ENCODE measurements at places on chromosomes 5 and 9. TPM values are rescaled to one million over a fixed set of nuclear protein-coding genes. Genes with fewer than 3 reads are reported as not detected.
A peak's percentile ranks its signal among the peaks of the same experiment; 100 is the strongest.

DNA sequence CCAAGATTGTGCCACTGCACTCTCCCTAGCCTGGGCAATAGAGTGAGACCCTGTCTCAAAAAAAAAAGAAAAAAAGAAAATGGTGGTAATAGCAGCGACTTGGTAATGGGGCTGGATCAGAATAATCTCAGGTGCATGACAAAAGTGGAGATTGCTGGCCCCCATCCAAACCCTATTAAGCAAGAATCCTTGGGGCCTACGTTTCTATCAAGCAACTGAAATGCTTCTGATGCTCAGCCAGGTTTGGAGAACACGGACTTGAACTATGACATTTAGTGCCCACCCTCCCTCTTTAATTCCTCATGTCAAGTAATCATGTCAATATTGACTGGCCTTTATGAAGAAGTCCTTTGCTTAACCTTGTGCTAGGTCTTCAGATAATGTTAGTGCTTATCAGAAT, 6.6 kb downstream of the C5orf52 start:
- DNase-seq = no peak

DNA sequence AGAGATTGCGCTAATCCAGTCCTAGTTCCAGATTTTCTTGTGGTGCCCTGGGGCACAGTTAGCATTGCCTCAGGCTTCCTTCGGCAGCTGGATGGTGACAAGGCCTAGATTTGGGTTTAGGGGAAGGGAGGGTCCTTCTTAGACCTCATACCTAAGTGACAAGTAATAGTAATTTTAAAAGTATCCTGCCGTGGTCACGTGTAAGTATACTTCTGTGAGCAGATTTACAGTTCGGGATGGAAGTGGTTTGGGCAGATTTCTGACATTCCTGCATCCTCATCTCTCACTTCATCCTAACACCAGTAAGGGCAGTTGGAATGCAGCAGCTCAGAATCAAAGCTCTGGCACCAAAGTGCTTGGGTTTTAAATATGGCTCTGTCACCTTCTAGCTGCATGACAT, 71.6 kb downstream of the LRRC70 start:
- no peak for DNase-seq

- peak; percentile 57 for DNase-seq
These were observed 170.3 kb downstream of the TMC1 start for GRCh38 chr9:72691671-72692070.

GRCh38 chr5:15533129-15533893, 33.3 kb downstream of the FBXL7 start:
- no peak for DNase-seq

DNA sequence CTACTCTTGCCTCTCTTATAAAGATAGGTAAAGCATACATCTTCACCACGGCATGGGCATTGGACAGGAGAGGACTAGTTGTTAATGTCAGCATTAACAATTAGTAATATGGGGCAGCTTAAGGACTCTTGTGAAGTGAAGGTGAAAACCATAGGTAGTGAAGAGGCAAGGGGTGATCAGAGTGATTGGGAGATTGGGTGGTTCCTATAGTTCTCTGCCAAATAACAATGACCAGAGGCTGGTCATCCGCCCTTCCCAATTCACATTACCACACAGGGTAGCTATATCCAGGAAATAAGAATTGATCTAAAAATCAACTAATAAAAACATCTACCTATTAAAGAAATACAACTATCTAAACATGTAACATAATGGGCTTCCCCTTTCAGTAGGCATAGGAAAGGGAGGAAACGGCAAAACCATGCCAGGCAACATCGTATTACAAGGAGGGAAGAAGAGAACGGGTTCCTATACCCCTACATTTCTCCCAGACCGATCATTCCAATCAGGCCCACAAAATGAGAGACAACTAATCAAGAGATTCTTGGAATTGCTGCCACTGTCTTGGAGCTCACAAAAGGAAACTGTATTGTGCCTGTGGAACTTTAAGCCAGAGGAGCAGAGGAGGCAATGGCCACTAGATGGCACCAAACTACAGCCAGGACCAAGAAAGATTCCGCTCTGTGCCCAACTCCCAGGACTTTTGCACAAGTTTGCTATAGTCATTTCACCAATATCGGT, 121.6 kb downstream of the FBXL17 start:
- peak; percentile 80 for DNase-seq

RMI1 gene
- 5.2 TPM for total RNA-seq

DNA sequence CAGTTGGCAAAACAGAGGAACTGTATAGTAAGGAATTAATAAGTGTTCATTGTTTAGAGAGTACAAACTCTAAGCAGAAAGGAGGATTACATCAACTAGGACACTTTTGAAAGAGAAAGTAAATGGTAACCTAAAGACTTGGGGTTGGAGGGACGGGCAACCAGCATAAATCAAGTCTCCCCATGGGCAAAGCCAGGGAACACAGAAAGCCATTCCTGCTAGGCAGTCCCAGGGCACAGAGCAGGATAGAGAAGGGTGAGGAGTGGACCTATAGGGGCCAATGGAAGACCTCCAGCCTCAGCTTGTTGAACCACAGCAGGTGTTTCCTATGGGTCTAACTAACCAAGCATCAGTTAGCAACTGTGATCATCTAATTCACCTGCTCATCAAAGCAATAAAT, 9.2 kb upstream of the ERAP1 start:
- no peak for DNase-seq

GRCh38 chr5:172245046-172245445, 38.5 kb downstream of the UBTD2 start:
- no peak for DNase-seq

DNA sequence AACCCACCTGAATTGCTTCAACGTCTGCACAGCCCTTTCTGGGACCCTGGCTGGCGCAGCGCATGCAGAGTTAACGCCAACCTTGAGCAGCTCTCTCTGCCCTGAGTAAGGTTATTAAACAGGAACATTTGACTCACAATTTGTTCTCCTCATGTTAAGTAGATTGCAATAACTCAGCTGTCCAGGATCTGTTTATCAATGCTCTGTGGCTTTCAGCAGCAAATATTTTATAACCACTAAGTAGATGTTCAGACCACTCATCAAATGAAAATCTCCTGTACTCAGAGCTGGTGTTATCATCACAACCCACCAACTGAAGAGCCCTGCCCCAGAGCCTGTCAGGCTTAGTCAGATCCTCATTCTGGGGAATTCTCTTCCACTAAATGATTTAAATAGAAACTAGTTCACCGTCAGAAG, 403.0 kb downstream of the ZNF608 start:
- peak; percentile 96 for DNase-seq

GRCh38 chr9:18786196-18786595, 246.8 kb downstream of the SAXO1 start:
- DNase-seq = no peak

TPPP gene
- 0.17 TPM for total RNA-seq

DNA sequence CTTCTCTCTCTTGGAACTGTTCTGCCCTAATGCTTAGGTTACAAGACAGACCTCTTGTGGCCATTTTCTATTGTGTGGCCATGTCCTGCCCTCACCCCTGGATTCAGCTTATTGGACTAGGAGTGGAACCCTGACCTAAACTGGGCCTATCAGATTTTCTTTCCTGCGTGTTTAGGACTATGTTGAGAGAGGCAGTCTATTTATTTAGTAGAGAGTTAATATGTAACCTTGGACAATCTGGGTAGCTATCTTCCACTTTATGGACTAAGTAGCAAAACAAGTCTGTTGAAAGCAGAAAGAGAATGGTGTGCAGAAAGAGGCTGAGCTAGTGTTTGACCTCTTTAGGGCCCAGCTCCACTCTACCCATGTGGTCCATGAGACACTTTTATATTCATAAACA, 82.6 kb upstream of the SMIM32 start:
- DNase-seq = peak; percentile 57

SAXO1 gene
- under 0.01 TPM for total RNA-seq

AIF1L gene
- total RNA-seq = 450 TPM

- no peak for DNase-seq
These were observed 3.9 kb downstream of the FAM13B start for GRCh38 chr5:138028971-138029365.

DNA sequence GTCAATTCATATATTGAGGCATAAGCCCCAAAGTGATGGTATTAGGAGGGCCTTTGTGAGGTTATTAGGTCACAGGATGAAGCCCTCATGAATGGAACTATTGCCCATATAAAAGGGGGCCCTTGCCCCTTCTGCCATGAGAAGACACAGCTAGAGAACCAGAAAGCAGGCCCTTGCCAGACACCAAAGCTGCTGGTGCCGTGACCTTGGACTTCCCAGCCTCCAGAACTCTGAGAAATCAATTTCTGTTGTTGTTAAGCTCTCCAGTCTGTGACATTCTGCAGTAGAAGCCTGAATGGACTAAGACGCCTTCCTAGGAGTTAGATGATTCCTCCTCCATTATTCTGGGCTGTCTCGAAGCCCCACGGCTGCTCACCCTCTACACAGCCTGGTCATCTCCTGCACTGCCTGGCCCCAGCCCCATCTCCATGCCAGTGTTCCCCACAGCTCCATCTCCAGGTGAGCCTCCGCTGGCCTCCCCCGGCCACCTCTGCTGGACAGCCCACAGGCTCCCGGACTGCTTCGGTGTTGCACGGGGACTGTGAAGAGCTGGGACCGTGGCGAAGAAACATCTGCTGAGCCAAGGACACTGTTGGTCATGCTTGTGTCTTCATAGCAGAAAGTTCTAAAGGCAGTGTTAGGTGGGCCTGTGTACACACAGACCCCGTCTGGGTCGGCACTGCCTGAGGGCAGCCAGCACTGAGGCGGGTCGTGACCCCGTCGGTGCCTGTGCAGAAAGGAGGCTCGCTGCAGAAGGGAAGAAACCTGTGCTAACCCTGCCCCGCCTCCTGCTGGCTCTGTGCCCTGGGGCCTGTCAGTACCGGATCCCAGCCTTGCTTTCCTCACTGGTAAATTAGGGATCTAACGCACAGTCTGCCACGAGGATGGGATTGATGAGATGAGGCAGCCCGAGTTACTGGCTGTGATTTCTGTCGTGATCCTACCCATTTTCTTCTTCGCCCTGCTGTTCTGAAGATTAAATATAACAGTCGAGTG, 55.1 kb upstream of the CNOT6 start:
- no peak for DNase-seq

- no peak for DNase-seq
These were observed 70.3 kb downstream of the PAPPA start for GRCh38 chr9:116223926-116224325.

DNA sequence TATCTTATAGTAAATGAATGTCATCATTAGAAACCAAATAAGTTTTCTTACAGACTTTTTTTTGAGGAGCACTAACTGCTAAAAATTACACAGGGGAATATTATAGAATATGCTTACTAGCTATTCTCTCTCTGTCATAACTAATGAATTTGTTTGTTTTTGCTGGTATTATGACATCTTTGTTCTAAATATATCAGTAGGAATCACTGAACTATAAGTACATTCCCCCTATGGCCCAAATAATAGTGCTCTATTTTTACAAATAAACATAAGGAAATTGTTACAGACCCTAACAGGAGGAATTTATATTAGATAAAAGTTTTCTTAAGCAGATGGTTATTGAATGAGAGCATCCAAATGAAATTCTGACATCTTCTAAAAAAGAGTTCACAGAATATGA, 83.0 kb upstream of the RIOK2 start:
- DNase-seq = no peak

DNA sequence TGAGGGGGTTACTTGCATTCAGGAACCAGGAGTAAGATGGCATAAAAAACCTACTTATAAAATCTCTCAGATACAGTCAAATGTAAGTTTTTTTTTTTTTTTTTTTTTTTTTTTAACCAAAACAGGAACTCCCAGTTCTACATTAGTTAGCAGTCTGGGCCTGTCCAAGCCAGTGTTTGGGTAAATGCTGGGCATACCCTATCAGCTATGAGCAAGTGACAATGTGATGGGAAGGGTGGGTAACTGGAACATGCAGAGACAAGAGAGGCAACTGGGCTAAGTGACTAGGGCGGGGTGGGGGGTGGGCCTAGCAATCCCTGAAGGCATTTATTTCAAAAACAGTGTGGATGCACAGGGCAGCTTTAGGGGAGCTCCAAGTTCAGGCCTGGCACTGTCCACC, 2.3 kb downstream of the NMRK1 start:
- DNase-seq = no peak

Measured in renal cortical epithelial cell (primary cell).